ENCODE measurements at places on chromosomes 2 and 18. TPM values are rescaled to one million over a fixed set of nuclear protein-coding genes. Genes with fewer than 3 reads are reported as not detected.

Gene MRPS5
- 56.5 TPM for total RNA-seq

Gene TMEM37
- 6.1 TPM for total RNA-seq

Gene XIRP2
- total RNA-seq = 44.0 TPM

Gene EPB41L3
- 34.8 TPM for total RNA-seq

Gene WDR12
- 39.2 TPM for total RNA-seq

Gene LOXHD1
- 0.24 TPM for total RNA-seq

Gene ANKRD30B
- total RNA-seq = not detected

Gene CCDC150
- total RNA-seq = 1.5 TPM

Gene COL6A3
- 145 TPM for total RNA-seq

Gene EGR4
- not detected for total RNA-seq

Gene IL36G
- not detected for total RNA-seq

Gene MATN3
- total RNA-seq = 0.52 TPM

Gene DAW1
- 0.65 TPM for total RNA-seq

Gene GKN1
- total RNA-seq = not detected

Gene DNER
- total RNA-seq = 32.9 TPM

Gene UCN
- total RNA-seq = 1.6 TPM

Gene CFC1
- 0.76 TPM for total RNA-seq

Gene NIFK
- 22.1 TPM for total RNA-seq

Gene THSD7B
- 0.16 TPM for total RNA-seq

Gene ASB18
- 1.9 TPM for total RNA-seq

Gene SERPINB8
- total RNA-seq = 10.8 TPM

Gene FER1L5
- 0.06 TPM for total RNA-seq

Gene PRKAG3
- 0.18 TPM for total RNA-seq

DNA sequence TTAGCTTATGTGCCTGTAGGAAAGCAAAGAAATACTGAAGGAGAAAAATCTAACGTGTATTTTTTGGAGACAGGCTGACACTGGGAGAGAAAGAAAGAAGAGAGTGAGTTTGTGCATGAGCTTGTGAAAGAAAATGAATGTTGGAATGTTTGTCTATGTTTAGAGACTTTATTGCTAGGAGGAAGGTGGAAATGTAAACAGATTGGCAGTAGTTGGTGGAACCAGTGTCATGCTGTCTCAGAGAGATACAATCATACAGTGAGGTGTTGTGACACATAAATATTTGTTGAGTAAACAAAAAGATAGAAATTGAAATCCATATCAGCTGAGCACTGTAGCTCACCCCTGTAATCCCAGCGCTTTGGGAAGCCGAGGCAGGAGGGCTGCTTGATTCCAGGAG, 222.2 kb upstream of the MEIS1 start:
- no peak for DNase-seq

DNA sequence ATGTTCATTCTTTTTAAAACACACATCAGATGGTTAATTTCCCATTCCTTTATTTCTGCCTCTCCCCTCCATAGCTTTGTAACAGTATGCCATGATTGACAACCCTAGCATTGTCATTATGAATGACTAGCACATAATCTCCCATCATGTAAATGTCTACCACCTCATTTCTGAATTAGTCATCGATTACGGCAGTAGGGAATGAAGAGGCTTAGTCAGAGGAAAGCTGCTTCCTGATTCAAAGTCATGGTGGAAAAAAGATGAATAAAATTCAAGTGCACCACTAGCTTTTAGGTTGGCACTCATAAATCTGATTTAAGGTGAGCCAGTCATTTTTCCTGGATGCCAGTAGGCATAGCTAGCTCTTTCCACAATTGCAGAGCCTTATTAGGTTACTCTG, 19.1 kb upstream of the ACMSD start:
- no peak for DNase-seq

DNA sequence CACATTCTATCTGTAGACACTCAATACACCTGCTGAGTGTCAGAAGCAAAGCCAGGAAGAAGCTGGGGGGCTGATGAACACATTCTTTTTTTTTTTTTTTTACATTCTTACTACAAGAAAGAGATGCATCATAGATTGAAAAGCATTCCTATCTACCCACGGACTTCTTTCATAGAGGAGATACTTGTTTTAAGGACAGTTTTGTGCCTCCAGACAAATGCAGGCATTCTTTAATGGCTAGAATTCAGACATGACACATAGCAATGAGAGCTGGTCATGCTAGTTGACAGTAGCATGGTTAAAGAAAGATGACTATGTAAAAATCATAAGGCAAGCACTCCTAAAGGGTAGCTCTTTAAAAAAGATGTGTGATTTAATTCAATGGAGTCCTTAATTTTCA, 110.2 kb downstream of the EPHA4 start:
- no peak for DNase-seq

GRCh38 chr2:166042768-166043390, 84.9 kb downstream of the SCN1A start:
- DNase-seq = no peak

GRCh38 chr2:2542966-2543611, 212.0 kb upstream of the MYT1L start:
- DNase-seq = no peak

DNA sequence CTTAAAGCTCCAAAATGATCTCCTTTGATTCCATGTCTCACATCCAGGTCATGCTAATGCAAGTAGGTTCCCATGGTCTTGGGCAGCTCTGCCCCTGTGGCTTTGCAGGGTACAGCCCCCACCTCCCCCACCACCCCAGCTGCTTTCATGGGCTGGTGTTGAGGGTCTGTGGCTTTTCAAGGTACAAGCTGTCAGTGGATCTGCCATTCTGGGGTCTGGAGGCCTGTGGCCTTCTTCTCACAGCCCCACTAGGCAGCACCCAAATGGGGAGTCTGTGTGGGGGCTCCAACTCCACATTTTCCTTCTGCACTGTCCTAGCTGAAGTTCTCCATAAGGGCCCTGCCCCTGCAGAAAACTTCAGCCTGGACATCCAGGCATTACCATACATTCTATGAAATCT, 19.0 kb downstream of the SLC9A4 start:
- no peak for DNase-seq

DNA sequence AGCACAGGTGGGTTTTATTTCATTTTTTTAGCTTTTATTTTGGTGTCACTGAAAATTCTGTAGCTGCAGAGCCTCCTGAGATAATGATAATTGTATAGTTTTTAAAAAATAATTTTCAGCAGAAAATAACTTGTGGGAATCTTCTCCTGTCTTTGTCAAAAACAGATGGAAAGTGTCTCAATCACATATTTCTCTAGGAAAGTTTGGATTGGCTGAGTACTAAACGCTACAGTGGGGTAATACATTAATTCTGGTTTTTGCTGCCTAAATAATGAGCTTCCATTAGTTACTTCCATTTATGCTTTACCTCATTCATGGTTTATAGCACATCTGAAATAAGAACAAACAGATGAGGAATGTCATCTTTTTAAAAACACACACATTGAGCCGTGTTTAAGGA, 2.2 kb downstream of the TWIST2 start:
- no peak for DNase-seq

DNA sequence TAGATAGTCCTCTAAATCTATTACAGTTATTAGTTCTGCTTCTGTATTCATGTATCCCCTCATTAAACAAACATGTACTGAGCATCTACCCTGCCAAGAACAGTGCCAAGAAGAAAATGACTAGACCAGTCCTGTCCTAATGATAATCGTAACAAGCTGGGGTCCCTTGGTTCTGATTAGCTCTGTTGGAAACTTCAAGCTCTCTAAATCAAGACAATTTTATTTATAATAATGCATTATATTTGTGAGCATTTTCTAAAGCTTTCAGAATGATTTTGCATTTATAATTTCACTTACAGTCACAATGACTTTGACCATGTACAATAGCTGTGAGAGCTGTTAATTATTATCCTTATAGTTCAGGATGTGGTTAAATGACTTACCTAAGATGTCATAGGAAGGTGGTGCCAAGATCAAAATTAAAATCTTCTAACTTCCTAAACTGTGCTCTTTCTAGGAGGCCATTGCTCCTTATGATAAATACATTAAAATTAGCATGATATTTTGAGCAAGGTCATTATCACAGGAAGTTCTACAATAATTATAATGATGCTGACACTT, 336.5 kb upstream of the SLC39A10 start:
- DNase-seq = no peak

DNA sequence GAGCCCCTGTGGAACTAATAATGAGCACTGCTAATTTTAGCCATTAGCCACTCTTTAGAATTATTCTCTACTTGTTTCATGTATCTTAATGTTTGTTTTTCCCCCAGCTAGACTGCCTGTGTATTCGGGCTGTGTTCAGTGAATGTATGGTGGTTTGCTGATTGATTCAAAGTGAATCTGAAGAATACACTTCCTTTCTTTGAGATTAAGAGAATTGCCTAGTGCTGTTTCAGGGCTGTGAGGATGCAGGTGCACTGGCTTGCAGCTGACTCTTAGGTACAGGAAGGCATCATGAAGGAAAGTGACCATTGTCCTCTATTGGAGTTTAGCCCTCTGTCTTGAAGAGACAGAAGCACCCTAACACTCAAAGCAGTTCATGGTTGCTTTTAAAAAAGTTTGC, 138.7 kb downstream of the CERS6 start:
- DNase-seq = no peak

DNA sequence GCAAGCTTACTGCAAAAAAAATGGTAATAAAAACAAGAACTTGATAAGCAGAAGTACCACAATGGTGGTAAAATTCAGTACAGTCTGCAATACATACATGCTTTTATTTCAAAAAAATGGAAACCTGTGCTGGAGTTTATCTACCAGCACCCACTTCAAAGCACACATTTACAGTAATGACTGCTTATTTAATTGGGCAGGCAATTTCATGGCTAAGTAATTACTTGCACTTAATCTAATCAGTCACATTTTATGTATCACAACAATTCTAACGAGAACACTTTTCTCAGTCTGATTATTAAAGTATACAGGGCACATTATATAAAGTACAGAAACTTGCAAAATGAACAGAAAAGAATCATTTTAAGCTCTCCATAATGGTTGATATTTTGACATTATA, 5.2 kb downstream of the APCDD1 start:
- DNase-seq = no peak

DNA sequence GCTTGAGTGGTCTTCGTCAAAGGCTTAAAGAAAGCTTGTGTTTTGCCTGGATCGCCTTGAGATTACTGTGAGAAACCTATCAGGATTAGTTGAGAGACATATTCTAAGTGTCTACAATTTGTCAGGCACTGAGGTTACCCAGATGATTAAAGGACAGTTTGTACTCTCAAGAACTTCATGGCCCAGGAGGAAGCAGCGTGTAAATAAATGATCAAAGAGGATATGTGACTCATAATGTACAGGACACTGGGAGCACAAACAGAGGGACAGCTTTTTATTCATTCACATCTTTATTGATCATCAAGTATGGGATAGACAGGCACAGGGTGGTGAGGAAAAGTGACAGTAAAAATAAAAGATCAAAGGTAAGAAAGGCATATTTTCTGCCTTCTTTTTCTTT, 152.6 kb upstream of the FSHR start:
- DNase-seq = no peak

GRCh38 chr2:196073521-196073920, 4.9 kb upstream of the DNAH7 start:
- DNase-seq = no peak

GRCh38 chr2:100983684-100984310, 18.3 kb upstream of the RPL31 start:
- DNase-seq = peak; percentile 72

DNA sequence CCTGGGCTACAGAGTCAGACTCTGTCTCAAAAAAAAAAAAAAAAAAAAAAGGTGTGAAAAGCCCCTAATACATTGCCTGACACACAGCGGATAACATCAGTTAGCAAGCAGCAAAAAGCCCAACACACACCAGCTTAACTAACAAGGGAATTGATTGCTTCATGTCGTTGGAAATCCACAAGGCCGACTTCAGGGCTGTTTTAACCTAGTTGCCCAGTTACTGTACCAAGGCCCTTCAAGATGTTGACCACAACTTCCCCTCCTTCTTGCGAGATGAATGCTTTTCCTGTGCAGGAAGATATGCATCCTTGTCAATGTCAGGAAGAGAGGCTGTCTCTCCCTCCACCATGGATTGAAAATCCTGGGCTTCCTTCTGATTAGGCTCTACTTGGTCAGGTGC, 202.9 kb downstream of the MIB1 start:
- DNase-seq = no peak

- no peak for DNase-seq
These were observed 42.4 kb upstream of the SPAG16 start for GRCh38 chr2:213241817-213242216.

- DNase-seq = no peak
These were observed 48.1 kb downstream of the SEMA4F start for GRCh38 chr2:74702001-74702715.

GRCh38 chr2:121088251-121089165, 196.5 kb downstream of the TFCP2L1 start:
- peak; percentile 35 for DNase-seq

DNA sequence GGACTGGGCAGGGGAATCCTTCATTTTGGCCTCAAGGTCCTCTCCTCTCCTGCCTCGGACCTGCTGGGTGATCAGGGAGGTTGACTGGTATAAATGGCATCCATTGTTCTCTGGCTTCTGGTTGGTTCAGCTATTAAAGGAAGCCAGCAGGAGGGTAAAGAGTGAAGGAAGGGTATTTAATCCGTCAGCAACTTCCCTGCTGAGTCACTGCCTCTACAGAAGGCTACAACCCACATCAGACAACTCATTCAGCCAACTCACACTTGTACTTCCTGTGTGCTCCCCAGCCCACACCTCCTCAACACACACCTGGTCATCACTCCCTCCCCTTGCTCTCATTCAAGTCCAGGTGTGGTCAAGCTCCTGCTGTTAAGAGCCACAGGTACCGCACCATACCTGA, 68.3 kb upstream of the MRPS9 start:
- no peak for DNase-seq

DNA sequence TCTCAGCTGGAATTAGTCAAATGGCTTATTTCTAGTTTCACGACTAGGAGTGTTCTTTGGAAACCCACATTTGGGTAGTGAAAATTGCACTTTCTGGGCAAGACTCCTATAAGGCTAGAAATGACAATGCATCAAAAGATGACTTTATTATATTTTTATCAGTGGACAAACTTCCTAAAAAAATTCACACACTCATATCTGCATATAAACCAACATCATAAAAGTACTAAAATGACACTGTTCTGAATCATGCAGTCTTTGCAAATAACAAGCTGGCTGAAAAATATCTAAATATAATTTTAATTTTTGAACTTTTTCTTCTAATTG, 17.6 kb downstream of the MXD1 start:
- DNase-seq = no peak

GRCh38 chr2:218166791-218167190, at the start of gene CXCR1:
Gene CXCR1, minus strand, starts transcription at chr2:218166962. Its CDS starts 1,751 bp downstream, at chr2:218165211.
- no peak for DNase-seq

- DNase-seq = no peak
These were observed 306.8 kb upstream of the SKOR2 start for GRCh38 chr18:47558110-47558750.

- DNase-seq = no peak
These were observed 7.3 kb downstream of the DIS3L2 start for GRCh38 chr2:231968820-231969219.

DNA sequence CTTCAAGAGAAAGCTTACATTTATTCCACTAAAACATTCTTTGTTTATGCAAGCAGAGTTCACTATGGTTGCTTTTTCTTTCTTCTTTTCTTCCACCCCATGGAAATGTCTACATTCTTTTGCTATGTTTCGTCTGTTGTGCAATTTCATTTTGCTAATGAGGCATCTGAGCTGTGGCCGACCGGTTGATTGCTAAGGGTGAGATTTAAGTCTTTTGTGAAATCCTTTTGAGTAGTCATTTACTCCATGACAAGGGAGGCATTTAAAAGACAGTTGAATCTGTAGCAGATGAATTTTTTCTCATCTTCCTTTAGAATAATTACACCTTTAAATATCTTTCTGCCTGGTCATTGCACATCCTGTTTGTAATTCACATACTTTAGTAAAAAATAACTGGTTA, 324.1 kb upstream of the THUMPD2 start:
- no peak for DNase-seq

- no peak for DNase-seq
These were observed 424.0 kb downstream of the ARHGAP15 start for GRCh38 chr2:143553261-143553660.
